Body of pancreas (tissue), 4 donors: ENCODE measurements at places on chromosomes 16 and 17. TPM values are rescaled to one million over a fixed set of nuclear protein-coding genes. Genes with fewer than 3 reads are reported as not detected.

- no peak overlapping the region for H3K27ac ChIP-seq
- H3K27me3 ChIP-seq, result no peaks in the 10 kb centered on the region
- no peak for DNase-seq
- H3K36me3 ChIP-seq, result peaks cover 6% of the 10 kb centered on the region
- H3K4me3 ChIP-seq, result no peak overlapping the region
- peaks cover 4% of the 10 kb centered on the region for H3K4me1 ChIP-seq
Observed at GRCh38 chr17:4098521-4099209, 44.2 kb downstream of the ZZEF1 start.

GRCh38 chr17:61451538-61452300 lies 503 bp upstream of the TBX4 start:
- H3K4me1 ChIP-seq, result peaks cover 22% of the 10 kb centered on the region
- no peak overlapping the region for H3K4me3 ChIP-seq
- no peak overlapping the region for H3K27ac ChIP-seq
- H3K27me3 ChIP-seq, result no peaks in the 10 kb centered on the region

GRCh38 chr17:30340801-30341356 lies 7.0 kb upstream of the TMIGD1 start:
- no peak overlapping the region for H3K27ac ChIP-seq
- no peaks in the 10 kb centered on the region for H3K27me3 ChIP-seq
- no peaks in the 10 kb centered on the region for H3K36me3 ChIP-seq

DNA sequence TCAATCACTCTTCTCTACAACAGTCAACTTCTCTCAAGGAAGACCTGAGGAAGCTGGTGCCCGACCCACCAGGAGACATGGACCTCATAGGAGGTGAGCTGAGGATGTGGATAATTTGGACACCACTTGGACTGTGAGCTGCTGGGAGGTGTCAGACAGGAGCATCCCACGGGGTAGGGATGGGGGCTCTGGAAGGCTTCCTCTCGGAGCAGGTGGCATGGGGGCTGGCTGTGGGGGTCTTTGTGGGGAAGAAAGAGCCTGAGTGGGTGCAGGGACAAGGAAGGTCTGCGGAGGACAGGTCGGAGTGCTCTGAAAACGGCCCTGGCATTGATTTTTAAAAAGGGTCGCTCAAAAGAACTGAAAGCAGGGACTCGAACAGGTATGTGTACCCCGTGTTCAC lies 64.0 kb downstream of the TBC1D16 start:
- no peak overlapping the region for H3K4me3 ChIP-seq
- no peaks in the 10 kb centered on the region for H3K27me3 ChIP-seq
- H3K4me1 ChIP-seq, result peaks cover 13% of the 10 kb centered on the region
- H3K27ac ChIP-seq, result no peak overlapping the region
- no peaks in the 10 kb centered on the region for H3K36me3 ChIP-seq

- no peak for DNase-seq
- no peak overlapping the region for H3K27ac ChIP-seq
- no peaks in the 10 kb centered on the region for H3K27me3 ChIP-seq
- H3K36me3 ChIP-seq, result no peaks in the 10 kb centered on the region
- H3K4me1 ChIP-seq, result peaks cover 37% of the 10 kb centered on the region
- H3K4me3 ChIP-seq, result no peak overlapping the region
Observed at GRCh38 chr17:76274112-76274956, 9.2 kb downstream of the UBALD2 start.

GRCh38 chr17:4247361-4247970 lies 16.3 kb downstream of the ANKFY1 start:
- no peaks in the 10 kb centered on the region for H3K27me3 ChIP-seq
- H3K4me3 ChIP-seq, result no peak overlapping the region
- peaks cover 40% of the 10 kb centered on the region for H3K4me1 ChIP-seq
- peak overlapping the region; percentile 69 for H3K27ac ChIP-seq

DNA sequence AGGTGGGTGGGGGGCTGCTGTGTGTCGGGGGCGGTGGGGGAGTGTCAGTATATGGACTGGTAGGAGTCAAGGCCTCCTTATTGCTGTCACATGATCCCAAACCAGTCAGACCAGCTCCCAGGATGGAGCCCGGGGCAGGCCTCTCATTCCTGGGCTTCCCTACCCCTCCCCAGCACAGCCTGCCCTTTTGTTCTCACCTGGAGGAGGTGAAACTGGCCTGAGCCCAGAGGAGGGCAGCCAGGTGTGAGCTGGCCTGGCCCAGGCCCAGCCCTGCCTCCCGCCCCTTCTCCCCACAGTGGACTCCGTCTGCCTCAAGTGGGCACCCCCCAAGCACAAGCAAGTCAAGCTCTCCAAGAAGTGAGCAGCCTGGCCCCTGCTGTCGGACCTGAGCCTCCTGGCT lies 4.6 kb downstream of the PRSS8 start:
- H3K4me1 ChIP-seq, result peaks cover 74% of the 10 kb centered on the region
- peak overlapping the region; percentile 94 for H3K27ac ChIP-seq
- peak; percentile 95 for DNase-seq
- H3K4me3 ChIP-seq, result no peak overlapping the region
- no peaks in the 10 kb centered on the region for H3K36me3 ChIP-seq

NR1D1 gene
- 2.3 TPM for total RNA-seq

CES3 gene
- 5.6 TPM for total RNA-seq

ADORA2B gene
- total RNA-seq, result 1.8 TPM

KIF2B gene
- not detected for total RNA-seq
